GM12878 (cell line): ENCODE measurements at places on chromosomes 7 and 10.
A peak's percentile ranks its signal among the peaks of the same experiment; 100 is the strongest.

GRCh38 chr7:1564603-1565022 is 5.2 kb downstream of the PSMG3 start:
- H3K4me3 ChIP-seq, result no peak overlapping the region
- no peaks in the 10 kb centered on the region; the same call in 1 of the 2 replicates for H3K4me1 ChIP-seq
- no peak overlapping the region for H3K27ac ChIP-seq
- H3K36me3 ChIP-seq, result peaks cover 4% of the 10 kb centered on the region

- no peak overlapping the region for H3K4me3 ChIP-seq
- H3K27ac ChIP-seq, result no peak overlapping the region
- no peak for DNase-seq
- H3K4me1 ChIP-seq, result no peaks in the 10 kb centered on the region
- H3K27me3 ChIP-seq, result no peaks in the 10 kb centered on the region; the same call in none of the 2 replicates
- H3K36me3 ChIP-seq, result no peaks in the 10 kb centered on the region
These were observed 31.1 kb upstream of the TMEM273 start for GRCh38 chr10:49219248-49219647.

DNA sequence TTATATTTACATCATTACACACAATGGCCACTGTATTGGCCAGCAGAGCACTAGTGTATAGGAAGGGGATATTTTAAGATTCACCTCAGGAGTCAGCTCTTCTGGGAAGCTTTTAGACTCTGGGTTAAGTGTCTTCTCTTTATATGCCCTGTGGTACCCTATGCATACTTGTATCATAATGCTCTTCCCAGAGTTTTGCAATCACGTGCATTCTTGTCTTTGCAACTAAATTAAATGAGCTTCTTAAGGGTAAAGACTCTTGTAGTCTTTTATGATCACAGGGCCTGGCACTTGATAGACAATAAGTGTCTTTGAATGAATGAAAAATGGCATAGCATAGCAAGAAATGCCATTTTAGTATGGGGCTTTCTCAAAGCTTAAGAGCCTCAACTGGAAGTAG is 35.4 kb upstream of the ARMS2 start:
- no peak overlapping the region for H3K4me3 ChIP-seq
- no peaks in the 10 kb centered on the region for H3K36me3 ChIP-seq
- H3K27ac ChIP-seq, result no peak overlapping the region
- no peak for DNase-seq

GRCh38 chr10:30897547-30897946 is 134.1 kb downstream of the ZNF438 start:
- no peak for DNase-seq
- H3K27ac ChIP-seq, result no peak overlapping the region
- H3K27me3 ChIP-seq, result no peaks in the 10 kb centered on the region

GRCh38 chr10:103184615-103185014 is 8.5 kb downstream of the NT5C2 start:
- H3K27me3 ChIP-seq, result no peaks in the 10 kb centered on the region
- no peak for DNase-seq
- H3K36me3 ChIP-seq, result no peaks in the 10 kb centered on the region
- peak overlapping the region; percentile 3; the same call in 1 of the 2 replicates for H3K27ac ChIP-seq
- H3K4me1 ChIP-seq, result peaks cover 14% of the 10 kb centered on the region
- peak overlapping the region; percentile 22; the same call in 1 of the 2 replicates for H3K4me3 ChIP-seq

- no peaks in the 10 kb centered on the region for H3K4me1 ChIP-seq
- no peaks in the 10 kb centered on the region for H3K27me3 ChIP-seq
- no peak overlapping the region for H3K27ac ChIP-seq
- no peak for DNase-seq
- H3K4me3 ChIP-seq, result no peak overlapping the region
- H3K36me3 ChIP-seq, result no peaks in the 10 kb centered on the region
These were observed 194.2 kb downstream of the GPAM start for GRCh38 chr10:111989136-111989911.

- DNase-seq, result no peak
- H3K36me3 ChIP-seq, result no peaks in the 10 kb centered on the region
- no peak overlapping the region for H3K4me3 ChIP-seq
- H3K27ac ChIP-seq, result no peak overlapping the region
- peaks cover 2% of the 10 kb centered on the region; the same call in 1 of the 2 replicates for H3K4me1 ChIP-seq
These were observed 2.6 kb upstream of the ZNF438 start for GRCh38 chr10:31034098-31034909.

DNA sequence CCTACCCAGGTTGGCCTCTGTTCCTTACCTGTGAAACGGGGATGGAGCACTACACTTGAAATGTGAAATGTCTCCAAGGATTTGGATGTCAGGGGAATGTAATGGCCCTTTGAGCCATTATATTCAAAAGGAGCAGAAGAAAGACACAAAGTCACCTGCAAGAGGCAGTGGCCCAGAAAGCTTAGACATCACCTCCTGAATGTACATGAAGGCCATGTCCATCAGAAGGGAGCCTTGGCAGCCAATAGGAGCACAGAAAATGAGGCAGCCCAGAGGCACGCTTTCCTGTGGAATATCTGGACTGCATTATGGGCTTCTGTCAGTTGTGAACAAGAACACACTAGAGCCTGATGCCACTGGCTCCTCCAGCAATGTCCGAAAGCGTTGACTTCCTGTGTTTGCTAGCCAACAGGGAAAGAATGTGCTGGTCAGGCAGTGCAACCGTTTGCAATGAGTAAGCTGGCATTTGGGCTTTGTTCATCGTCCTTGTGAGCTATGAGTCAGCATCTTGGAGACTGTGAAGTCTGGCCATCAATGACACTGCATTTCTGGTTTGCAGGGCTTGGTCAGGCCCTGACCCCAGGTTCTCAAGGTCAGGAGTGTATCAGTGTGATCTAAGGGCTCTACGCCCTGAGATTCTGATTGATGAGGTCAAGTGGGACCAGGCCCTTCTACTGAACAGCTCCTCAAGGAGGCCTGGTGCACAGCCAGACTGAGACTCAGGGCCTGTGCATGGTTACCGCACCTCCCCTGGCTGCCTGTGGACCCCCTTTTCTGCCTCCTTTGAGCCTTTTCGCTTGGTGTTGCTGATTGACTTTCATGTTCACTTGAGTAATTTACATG is 222.4 kb downstream of the RPS24 start:
- no peaks in the 10 kb centered on the region for H3K36me3 ChIP-seq
- H3K27me3 ChIP-seq, result no peaks in the 10 kb centered on the region
- H3K27ac ChIP-seq, result no peak overlapping the region
- no peak for DNase-seq
- H3K4me3 ChIP-seq, result no peak overlapping the region
- H3K4me1 ChIP-seq, result no peaks in the 10 kb centered on the region

DNA sequence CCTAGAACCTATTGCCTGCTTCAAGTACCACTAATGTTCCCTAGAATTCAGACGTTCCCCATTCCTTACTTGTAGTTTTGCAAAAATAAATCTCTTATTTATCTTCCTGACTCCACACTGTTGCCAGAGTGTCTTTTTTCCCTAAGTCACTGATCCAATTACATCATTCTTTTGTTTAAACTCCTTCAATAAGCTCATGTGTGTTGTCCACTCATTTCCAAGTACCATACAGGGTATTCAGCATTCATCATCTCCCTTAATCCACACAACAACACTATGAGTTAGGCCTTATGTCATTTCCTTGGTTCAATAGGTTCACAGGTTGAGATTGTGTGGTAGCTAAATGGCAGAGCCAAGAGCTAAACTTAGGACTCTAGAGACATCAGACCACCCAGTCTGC is 119.9 kb upstream of the RHOBTB1 start:
- H3K27ac ChIP-seq, result no peak overlapping the region
- H3K27me3 ChIP-seq, result no peaks in the 10 kb centered on the region
- no peaks in the 10 kb centered on the region for H3K4me1 ChIP-seq
- H3K4me3 ChIP-seq, result no peak overlapping the region

DNA sequence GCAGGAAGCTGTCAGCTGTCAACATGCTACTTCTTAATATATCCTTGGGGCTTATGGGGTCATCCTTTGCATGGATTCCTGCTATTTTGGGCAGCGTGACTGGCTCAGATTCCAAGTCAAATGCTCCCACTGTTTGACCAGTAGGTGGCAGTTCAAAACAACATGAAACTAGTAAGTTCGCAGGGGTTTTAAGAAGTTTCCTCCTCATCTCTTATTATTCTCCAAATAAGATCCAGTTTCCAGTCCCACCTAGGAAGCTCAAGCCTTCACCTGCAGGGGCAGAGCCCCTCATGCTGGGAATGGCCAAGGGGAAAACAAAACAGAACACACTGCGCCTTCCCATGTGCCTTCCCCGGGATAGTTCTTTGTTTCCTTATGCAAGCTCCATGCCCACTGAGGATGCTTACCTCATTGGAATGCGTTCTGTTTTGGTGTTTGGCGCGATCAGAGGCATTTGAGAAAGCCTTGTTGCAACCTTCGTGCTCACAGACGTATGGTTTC is 259.8 kb downstream of the GLI3 start:
- H3K4me1 ChIP-seq, result no peaks in the 10 kb centered on the region
- H3K27ac ChIP-seq, result no peak overlapping the region
- no peaks in the 10 kb centered on the region for H3K36me3 ChIP-seq
- H3K4me3 ChIP-seq, result no peak overlapping the region

DNA sequence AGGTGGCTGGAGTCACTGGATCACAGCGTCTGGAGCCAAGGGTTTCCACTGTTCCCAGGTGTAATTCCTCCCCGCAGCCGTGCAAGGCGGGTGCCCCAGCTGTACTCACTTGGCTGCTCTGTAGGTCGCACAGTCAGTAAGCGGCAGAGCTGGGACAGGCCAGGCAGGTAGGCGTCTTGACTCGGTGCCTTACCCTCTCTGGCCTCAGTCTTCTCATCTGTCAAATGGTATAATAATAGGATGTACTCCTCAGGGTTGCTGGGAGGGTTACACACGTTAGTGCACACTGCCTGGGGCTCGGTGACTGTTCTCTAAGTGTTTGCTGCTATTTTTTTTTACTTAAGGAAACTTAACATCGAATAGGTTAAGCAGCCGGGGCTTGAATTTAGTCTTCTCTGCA is 27.0 kb downstream of the MYL10 start:
- H3K27ac ChIP-seq, result no peak overlapping the region
- DNase-seq, result no peak
- no peaks in the 10 kb centered on the region for H3K4me1 ChIP-seq
- H3K4me3 ChIP-seq, result no peak overlapping the region

- DNase-seq, result no peak
- H3K27me3 ChIP-seq, result no peaks in the 10 kb centered on the region
- H3K36me3 ChIP-seq, result no peaks in the 10 kb centered on the region
- H3K27ac ChIP-seq, result no peak overlapping the region
These were observed 22.5 kb downstream of the PLPP4 start for GRCh38 chr10:120479506-120479905.

GRCh38 chr7:155310425-155311114 is 12.9 kb downstream of the INSIG1 start:
- DNase-seq, result no peak
- H3K27me3 ChIP-seq, result no peaks in the 10 kb centered on the region
- H3K36me3 ChIP-seq, result peaks cover 27% of the 10 kb centered on the region
- no peak overlapping the region for H3K4me3 ChIP-seq

DNA sequence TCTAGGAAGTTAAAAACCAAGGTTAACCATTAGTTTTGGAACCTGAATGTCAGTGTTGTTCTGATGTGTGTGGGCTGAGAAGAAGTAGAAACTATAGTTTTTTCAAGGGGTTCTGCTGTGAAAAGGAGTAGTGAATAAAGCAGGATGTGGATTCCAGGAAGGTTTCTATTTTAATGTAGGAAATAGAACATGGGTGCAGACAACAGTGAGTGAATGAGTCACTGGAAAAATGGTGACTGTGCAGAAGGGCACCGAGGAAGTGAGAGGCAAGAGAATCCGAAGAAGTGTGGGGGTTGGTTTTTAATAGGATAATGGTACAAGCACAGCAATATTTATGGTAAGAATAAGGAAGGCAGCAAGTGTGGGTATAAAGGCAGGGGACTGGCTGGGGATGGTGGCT is 120.4 kb downstream of the ARHGAP21 start:
- no peak for DNase-seq
- H3K27ac ChIP-seq, result no peak overlapping the region
- peaks cover 2% of the 10 kb centered on the region; the same call in 1 of the 2 replicates for H3K36me3 ChIP-seq
- H3K4me1 ChIP-seq, result no peaks in the 10 kb centered on the region
- no peaks in the 10 kb centered on the region for H3K27me3 ChIP-seq

DNA sequence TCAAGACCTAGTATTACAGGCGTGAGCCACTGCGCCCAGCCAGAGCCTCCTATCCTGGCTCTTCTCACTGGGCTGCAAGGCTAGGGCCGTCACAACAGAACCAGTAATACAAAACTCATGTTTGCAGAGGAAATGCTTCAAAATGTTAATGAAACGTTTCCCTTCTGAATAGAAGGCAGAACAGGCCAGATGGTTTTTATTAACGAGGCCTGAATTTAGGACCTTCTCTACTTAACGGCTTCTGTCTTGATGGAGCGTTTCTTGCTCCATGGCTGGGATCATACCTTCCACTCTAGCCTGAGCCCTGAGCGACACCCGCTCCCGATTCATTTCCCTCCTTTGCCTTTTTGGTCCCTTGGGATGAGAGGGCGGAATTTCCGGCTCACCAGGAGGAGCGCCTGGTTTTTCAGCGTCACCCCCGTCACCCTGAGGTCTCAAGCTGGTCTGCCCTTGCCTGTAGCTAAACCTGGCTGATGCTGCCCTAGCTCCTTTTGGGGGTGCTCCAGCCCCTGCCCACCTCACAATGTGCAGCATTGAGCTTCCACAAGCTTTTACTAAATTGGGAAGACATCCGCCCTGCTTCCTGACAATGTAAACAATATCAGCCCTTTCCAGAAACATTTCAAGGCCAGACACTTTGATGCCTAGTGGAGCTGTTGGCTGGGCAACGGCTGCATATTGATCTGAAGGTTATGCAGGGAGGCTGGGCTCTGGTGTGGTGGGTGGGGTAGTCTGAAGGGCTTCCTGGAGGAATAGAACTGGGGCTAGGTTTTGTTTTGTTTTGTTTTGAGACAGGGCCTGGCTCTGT is 5.2 kb downstream of the CLIP2 start:
- H3K4me3 ChIP-seq, result peak overlapping the region; percentile 97; the same call in 1 of the 2 replicates
- H3K27me3 ChIP-seq, result no peaks in the 10 kb centered on the region
- H3K4me1 ChIP-seq, result peaks cover 23% of the 10 kb centered on the region
- H3K27ac ChIP-seq, result no peak overlapping the region; the same call in 1 of the 2 replicates
- DNase-seq, result no peak

DNA sequence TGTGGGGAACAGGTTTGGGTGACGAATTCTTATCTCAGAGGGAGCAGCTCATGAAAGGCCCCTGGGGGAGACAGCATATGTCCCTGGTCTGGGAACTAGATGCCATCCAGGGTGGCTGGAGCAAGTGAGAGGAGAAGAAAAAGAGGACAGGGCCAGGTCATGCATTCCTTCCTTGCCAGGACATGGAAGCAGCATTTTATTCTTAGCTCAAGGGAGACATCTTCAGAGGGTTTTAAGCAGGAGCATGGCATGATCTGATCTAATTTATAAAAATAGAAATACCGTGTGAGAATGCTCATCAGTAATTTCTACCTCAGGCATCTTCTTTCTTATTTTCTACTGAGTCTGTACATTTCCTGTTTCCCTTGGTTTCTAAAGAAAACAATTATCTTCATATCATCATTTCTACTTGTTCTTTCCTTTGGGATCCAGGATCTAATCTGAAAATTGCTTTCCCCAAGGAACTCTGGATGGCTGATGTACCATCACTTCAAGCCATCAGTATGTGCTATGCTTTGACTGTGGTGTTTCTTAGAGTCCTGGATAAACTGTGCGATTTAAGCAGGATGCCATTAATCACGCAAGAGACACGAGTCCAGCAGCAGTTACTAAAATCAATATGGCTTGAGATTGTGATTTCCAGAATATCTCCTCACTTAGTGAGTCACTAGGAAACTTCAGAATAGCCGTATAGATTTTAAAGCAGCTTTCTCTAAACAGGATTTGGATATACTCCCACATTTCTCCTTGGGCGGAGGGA is 386.2 kb downstream of the GALNT17 start:
- H3K27me3 ChIP-seq, result no peaks in the 10 kb centered on the region
- no peaks in the 10 kb centered on the region for H3K36me3 ChIP-seq
- no peak overlapping the region for H3K27ac ChIP-seq
- H3K4me3 ChIP-seq, result no peak overlapping the region
